ENCODE measurements at places on chromosomes 5 and 9. TPM values are rescaled to one million over a fixed set of nuclear protein-coding genes. Genes with fewer than 3 reads are reported as not detected.

DNA sequence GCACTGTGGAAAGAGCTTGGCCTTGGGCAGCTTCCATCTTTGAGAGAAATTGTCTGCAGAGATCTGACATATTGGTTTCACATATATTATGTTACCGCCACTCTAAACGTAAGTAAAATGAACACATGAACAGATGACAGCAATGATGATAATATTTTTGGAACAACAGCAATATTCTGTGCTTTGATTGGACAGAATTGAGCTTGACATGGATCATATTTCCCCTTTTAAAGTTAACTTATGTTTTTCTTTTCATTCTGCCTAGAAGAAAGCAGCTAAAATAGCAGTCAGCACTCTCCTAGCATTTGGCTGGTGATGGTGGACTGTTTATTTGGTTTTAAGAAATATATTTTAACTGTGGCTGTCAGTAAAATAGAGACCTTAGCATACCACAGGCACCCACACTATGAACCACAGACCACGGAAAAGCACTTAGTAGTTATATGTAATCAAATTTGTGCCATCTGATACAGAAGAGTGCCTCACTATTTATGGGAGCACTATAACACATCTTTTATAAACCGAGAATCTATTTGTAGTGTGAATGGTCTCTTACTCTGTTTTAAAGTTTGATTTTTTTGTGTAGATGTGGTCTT is 1.8 kb upstream of the CFAP95 start:
- DNase-seq, result no peak

PTGR1 gene
- 291 TPM for polyA plus RNA-seq

CD72 gene
- 4.1 TPM for polyA plus RNA-seq

- DNase-seq, result peak; percentile 34
Observed at GRCh38 chr9:135864447-135865049, 42.8 kb downstream of the CAMSAP1 start.
